KG1 (cell line): ENCODE measurements at places on chromosomes 1 and 21.

- no peak for DNase-seq
Observed at GRCh38 chr1:232529747-232530146, 100.2 kb downstream of the SIPA1L2 start.

GRCh38 chr21:34675871-34676270, 7.1 kb downstream of the CLIC6 start:
- no peak for DNase-seq

GRCh38 chr1:184686540-184686939, 68.1 kb downstream of the EDEM3 start:
- no peak for DNase-seq

GRCh38 chr21:32203877-32204480, 74.9 kb downstream of the MIS18A start:
- DNase-seq = no peak

DNA sequence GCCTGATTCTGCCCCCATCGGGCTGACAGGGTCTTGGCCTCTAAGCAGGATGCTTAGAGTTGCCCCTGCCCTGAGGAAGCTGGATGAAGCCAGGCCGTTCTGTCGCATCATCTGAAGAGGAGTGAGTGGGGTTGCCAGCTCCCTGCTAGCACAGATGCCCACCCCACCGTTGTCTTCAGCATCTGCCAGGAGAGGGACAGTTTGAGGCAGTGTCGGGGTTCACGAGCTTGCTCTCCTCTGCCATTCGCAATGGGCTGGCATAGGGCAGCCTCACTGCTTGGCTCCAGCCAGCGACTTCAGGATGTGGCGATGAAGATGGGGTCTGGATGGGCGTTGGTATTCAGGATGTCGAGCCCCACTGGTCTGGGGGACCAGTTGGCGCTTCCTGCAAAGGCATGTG, 145.7 kb upstream of the VAMP3 start:
- no peak for DNase-seq

GRCh38 chr21:43758111-43758641, 17.9 kb downstream of the CSTB start:
- DNase-seq = no peak
